Activated CD4-positive, alpha-beta memory T cell treated with anti-CD3 and anti-CD28 coated beads for 36 hours (primary cell): ENCODE measurements at places on chromosomes 1 and 21. TPM values are rescaled to one million over a fixed set of nuclear protein-coding genes. Genes with fewer than 3 reads are reported as not detected.

PTPN22 gene
- 45.7 TPM for total RNA-seq

FAM151A gene
- not detected for total RNA-seq

KIF21B gene
- 56.6 TPM for total RNA-seq

NPHS2 gene
- not detected for total RNA-seq

SLC44A3 gene
- total RNA-seq: 0.21 TPM

KCNA2 gene
- total RNA-seq: 0.36 TPM

SLC16A4 gene
- total RNA-seq: 0.19 TPM

CD84 gene
- 18.6 TPM for total RNA-seq

BNIPL gene
- total RNA-seq: 1.3 TPM

NUDT4B gene
- 0.43 TPM for total RNA-seq

PLA2G4A gene
- 0.97 TPM for total RNA-seq

OSCP1 gene
- total RNA-seq: 1.8 TPM

CYP4Z1 gene
- not detected for total RNA-seq

PCP4 gene
- not detected for total RNA-seq

RIPK4 gene
- 0.10 TPM for total RNA-seq

OR2T33 gene
- total RNA-seq: not detected

PTBP2 gene
- total RNA-seq: 10.1 TPM

HRNR gene
- not detected for total RNA-seq

YOD1 gene
- total RNA-seq: 7.2 TPM

RHOU gene
- total RNA-seq: 0.68 TPM

TDRD10 gene
- total RNA-seq: not detected

PTPN7 gene
- total RNA-seq: 199 TPM

CEP104 gene
- total RNA-seq: 32.8 TPM

RAD54L gene
- total RNA-seq: 64.9 TPM

EDARADD gene
- 4.8 TPM for total RNA-seq

FCGR1A gene
- not detected for total RNA-seq

CYP4X1 gene
- not detected for total RNA-seq

TSTD1 gene
- total RNA-seq: 77.7 TPM

CYYR1 gene
- not detected for total RNA-seq

LRRC38 gene
- not detected for total RNA-seq

SFT2D2 gene
- 52.9 TPM for total RNA-seq

SRGAP2B gene
- 25.3 TPM for total RNA-seq

EXO1 gene
- total RNA-seq: 44.3 TPM

SNAPIN gene
- total RNA-seq: 31.3 TPM

GPR61 gene
- not detected for total RNA-seq

OR2L2 gene
- total RNA-seq: not detected

ENSA gene
- total RNA-seq: 219 TPM
